ENCODE measurements at places on chromosomes 6 and 20. TPM values are rescaled to one million over a fixed set of nuclear protein-coding genes. Genes with fewer than 3 reads are reported as not detected.
A peak's percentile ranks its signal among the peaks of the same experiment; 100 is the strongest.

- H3K27ac ChIP-seq = no peak overlapping the region
- H3K4me1 ChIP-seq = peaks cover 26% of the 10 kb centered on the region
- no peaks in the 10 kb centered on the region for H3K36me3 ChIP-seq
- peak; percentile 16 for DNase-seq
- H3K27me3 ChIP-seq = no peaks in the 10 kb centered on the region
These were observed 174.0 kb downstream of the GJA10 start for GRCh38 chr6:90068264-90068663.

DNA sequence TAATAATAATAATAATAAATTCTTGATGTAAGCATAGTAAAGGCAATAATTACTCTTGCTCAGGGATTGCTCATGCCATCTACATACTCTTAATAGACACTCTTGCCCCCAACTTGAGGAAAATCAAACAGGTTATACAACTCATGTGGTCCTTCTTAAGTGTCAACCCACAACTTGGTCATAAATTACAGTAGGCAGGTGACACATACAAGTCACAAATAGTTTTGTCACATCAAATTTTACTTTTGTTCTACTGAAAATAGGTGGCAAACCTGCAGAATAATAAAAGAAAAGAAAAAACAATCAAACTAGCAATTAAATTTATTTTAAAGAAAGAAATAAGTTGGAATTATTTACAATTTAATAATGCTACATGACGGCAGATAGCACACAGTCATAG is 1.6 kb downstream of the ME1 start:
- peak overlapping the region; percentile 82 for H3K27ac ChIP-seq
- no peaks in the 10 kb centered on the region for H3K27me3 ChIP-seq
- DNase-seq = no peak

DNA sequence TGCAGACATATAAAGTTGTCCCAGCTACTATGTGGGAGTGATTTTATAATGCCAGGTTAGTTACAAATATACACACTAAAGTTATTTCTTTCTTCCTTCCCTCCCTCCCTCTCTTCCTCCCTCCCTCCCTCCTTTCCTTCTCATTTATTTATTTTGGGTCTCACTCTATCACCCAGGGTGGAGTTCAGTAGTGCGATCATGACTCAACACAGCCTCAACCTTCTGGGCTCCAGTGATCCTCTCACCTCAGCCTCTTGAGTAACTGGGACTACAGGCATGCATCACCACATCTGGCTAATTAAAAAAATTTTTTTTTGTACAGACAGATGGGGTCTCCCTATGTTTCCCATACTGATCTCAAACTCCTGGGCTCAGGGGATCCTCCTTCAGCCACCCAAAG is 59.2 kb downstream of the PHF20 start:
- no peak for DNase-seq
- no peaks in the 10 kb centered on the region for H3K36me3 ChIP-seq
- no peak overlapping the region for H3K4me3 ChIP-seq

The CST4 gene
- not detected for total RNA-seq

The MOXD1 gene
- 0.32 TPM for total RNA-seq

- no peak for DNase-seq
- no peaks in the 10 kb centered on the region for H3K27me3 ChIP-seq
- H3K4me1 ChIP-seq = peaks cover 9% of the 10 kb centered on the region
- no peak overlapping the region for H3K4me3 ChIP-seq
- H3K36me3 ChIP-seq = no peaks in the 10 kb centered on the region
These were observed 387.8 kb downstream of the ZFAND3 start for GRCh38 chr6:38207375-38207774.

GRCh38 chr20:32240205-32240604 is 32.5 kb downstream of the POFUT1 start:
- H3K36me3 ChIP-seq = peaks cover 22% of the 10 kb centered on the region
- no peaks in the 10 kb centered on the region for H3K4me1 ChIP-seq
- DNase-seq = no peak
- H3K27ac ChIP-seq = no peak overlapping the region

GRCh38 chr6:130944486-130944885 is 117.3 kb downstream of the SMLR1 start:
- H3K27ac ChIP-seq = no peak overlapping the region
- H3K36me3 ChIP-seq = no peaks in the 10 kb centered on the region
- no peaks in the 10 kb centered on the region for H3K27me3 ChIP-seq
- no peaks in the 10 kb centered on the region for H3K4me1 ChIP-seq
- DNase-seq = no peak

GRCh38 chr20:41540459-41540858 is 77.7 kb downstream of the CHD6 start:
- H3K4me3 ChIP-seq = no peak overlapping the region
- no peaks in the 10 kb centered on the region for H3K36me3 ChIP-seq
- H3K27me3 ChIP-seq = no peaks in the 10 kb centered on the region
- H3K27ac ChIP-seq = no peak overlapping the region

DNA sequence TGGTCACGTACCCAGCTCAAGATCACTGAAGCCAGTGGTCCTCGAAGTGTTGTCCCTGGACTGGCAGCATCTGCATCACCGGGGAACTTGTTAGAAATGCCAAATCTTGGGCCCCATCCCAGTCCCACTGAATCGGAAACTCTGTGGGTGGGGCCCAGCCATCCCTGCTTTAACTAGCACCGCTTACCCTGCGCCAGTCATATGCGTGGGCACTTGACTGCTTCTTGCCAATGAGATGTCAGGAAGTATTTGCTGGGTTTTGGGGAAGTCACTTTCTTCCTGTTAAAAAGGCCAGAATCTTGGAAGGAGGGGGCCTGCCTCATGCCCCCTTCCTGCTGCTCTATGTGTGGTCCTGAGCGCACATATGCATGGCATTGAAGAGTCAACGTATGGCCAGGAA is 11.7 kb upstream of the SULF2 start:
- H3K27me3 ChIP-seq = no peaks in the 10 kb centered on the region
- DNase-seq = no peak
- H3K4me1 ChIP-seq = no peaks in the 10 kb centered on the region

The CLVS2 gene
- total RNA-seq = 2.5 TPM

The SLC22A1 gene
- 3.3 TPM for total RNA-seq

DNA sequence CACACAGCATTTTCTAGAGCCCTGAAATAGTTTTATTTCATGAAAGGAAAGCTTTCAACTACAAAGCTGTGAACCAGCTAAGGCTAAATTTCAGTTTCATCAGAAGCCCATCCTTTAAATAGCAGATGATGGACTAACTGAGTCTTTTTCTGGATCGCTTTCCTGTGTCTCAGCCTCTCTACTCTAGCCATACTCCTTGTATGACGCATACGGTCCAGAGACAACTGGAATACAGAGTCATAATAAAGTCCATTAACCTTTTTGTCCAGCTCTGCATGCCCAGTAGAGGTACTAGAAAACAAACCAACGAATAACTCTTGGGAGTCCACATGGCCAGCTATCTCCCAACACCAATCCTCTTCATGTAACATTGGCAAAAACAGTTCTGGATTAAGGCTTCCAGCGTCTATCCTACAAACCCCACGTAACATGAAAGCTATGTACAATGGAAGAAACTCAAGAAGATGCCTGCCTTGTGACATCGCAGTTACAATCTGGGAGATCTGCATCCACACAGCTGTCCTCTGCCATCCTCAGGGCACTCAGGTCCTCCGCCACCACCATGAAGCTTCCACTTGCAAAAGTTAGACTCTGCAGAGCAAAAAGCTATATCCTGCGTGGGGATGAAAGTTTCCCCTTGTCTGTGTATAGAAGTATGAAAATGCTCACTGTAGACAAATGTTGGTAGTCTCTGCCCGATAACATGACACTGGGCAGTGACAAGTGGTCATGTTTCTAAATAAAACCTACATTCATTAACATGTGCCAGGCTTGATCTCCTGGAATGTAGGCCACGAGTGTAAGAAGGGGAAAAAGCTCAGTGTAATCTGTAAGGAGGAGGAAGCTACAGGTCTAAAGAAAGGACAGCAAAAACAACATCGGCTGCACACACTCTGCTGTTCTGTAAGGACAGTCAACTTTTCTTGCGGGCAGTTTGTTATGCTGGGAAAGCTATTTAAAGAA is 360.4 kb downstream of the ESR1 start:
- no peaks in the 10 kb centered on the region for H3K27me3 ChIP-seq
- H3K4me1 ChIP-seq = peaks cover 51% of the 10 kb centered on the region
- H3K4me3 ChIP-seq = peak overlapping the region; percentile 57
- peaks cover 2% of the 10 kb centered on the region for H3K36me3 ChIP-seq
- peak overlapping the region; percentile 98 for H3K27ac ChIP-seq

GRCh38 chr6:135358985-135359384 is 138.6 kb downstream of the AHI1 start:
- H3K27me3 ChIP-seq = no peaks in the 10 kb centered on the region
- no peak overlapping the region for H3K4me3 ChIP-seq
- no peaks in the 10 kb centered on the region for H3K4me1 ChIP-seq
- no peak overlapping the region for H3K27ac ChIP-seq

DNA sequence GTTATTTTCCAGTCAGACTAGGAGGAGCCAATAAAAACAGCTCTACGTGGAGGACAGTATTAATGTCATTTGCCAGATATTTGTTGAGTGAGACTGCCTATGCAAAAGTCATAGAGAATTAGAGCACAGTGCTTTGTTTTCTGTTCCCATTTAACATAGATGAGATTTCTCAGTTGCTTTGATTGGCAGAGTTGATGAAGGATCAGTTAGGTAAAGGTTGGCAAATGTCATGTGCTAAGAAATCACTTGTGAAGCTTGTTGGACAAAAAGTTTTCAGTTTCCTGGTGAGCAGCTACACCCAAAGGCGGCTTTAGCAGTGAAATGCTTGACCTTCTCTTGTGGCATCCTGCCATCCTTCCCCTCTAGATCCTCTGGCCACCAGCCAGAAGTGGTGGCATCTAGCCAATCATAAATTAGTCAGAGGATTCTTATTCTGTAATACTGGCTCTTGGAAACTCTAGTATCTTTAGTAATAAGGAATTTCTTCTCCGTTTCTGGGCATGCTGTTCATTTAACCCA is 37.0 kb downstream of the BCKDHB start:
- DNase-seq = no peak
- H3K4me3 ChIP-seq = no peak overlapping the region
- no peak overlapping the region for H3K27ac ChIP-seq
- peaks cover 12% of the 10 kb centered on the region for H3K4me1 ChIP-seq
- no peaks in the 10 kb centered on the region for H3K36me3 ChIP-seq
- H3K27me3 ChIP-seq = no peaks in the 10 kb centered on the region

DNA sequence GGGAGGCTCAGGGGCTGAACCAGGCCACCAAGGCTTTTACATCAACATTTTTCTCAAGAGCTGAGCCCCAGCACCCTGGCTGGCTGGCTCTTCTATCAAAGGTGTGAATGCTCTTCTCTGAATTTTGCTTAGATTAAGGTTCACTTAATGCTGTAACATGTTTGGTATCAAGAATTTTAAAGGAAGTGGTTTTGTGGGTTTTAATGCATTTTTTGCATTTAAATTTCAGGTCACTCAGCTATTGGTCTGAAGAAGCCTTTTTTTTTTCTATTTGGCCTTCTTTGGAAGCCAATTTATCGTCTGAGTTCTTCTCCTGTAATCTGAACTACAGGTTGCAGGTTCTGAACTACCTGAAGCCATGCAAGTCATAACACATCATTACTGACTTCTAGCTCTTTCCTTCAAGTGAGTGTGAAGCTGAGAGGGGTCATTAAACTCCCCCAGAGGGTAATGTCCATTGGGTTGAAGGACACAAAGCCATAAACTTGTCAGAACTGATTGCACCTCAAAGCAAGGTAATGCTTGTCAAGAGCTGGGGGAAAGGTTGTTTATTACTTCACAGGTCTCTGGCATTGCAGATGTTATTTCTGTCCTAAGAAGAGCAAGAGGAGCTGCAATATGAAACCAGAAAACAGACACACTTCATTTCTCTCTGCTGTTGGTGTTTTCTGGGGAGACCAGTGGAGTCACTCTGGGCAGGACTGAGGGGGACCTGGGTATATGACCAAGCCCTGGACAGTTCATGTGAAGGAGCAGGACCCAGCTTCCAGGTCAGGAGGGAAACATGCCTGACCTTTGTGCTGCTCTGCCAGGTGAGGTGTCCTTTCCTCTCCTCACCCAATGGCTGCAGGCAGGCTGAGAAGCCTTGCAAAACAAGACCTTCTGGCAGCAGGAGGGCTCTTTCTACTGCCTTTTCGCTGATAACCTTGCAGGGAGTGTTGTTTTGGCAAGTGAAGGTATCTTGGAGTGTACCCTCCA is 26.1 kb upstream of the NEDD9 start:
- no peak overlapping the region for H3K27ac ChIP-seq
- H3K4me1 ChIP-seq = peaks cover 9% of the 10 kb centered on the region
- H3K36me3 ChIP-seq = no peaks in the 10 kb centered on the region

The PRDM13 gene
- total RNA-seq = not detected

The SPTLC3 gene
- 1.2 TPM for total RNA-seq

DNA sequence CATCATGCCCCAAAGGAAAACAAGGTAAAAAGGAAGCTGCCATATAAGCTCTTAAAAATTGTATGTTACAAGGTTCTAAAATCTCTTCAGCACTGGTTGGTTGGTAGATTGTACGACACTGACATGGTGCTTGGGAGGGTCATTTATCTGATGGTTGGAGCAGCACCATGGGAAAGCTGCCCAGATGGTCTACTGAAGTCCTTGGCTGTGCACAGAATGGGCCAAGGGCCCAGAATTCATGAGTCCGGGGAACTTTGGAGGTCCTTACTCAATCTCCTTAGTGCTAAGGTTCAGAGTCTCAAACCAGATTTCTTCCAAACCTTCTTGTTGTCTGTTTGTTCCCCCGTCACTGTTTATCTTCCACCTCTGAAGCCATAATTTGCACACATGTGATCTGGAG is 314.4 kb downstream of the ESR1 start:
- peak; percentile 62 for DNase-seq
- peaks cover 3% of the 10 kb centered on the region for H3K36me3 ChIP-seq
- H3K27me3 ChIP-seq = no peaks in the 10 kb centered on the region

DNA sequence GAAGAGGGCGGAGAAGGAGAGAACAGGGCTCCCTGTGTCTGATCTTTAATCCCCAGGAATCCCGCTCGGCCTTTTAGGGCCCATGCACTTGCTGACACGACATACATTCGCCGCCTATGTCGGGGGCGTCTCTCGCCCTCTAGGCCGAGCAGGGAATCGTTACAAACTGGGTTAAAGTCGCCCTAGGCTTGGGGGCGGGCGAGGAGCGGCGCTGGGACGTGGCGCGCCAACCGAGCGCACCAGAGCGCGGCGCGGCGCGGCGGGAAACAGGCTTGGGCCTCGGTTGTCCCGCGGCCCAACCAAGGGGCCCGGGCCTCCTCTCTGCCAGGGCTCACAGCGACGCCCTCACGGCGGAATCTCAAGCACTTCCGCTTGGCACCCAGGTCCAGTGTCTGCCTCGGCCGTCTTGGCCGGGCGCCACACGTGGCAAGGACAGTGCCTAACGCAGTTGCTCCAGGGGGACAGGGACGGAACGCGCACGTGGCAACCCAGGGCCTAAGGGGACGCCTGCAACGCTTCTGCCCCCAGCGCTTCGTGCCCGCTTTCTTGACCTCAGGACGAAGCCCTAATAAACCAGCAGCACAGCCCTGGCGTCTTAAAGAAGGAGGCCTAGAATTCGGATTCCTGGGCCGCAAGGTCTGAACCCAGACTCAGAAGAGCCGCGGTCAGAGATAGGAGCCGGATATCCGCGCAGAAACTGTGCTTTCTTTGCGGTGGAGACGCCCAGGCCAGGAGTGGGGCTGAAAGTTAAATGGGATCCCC is 71.5 kb downstream of the NCR2 start:
- peaks cover 9% of the 10 kb centered on the region for H3K27me3 ChIP-seq
- no peaks in the 10 kb centered on the region for H3K4me1 ChIP-seq
- H3K36me3 ChIP-seq = no peaks in the 10 kb centered on the region

The KIAA0408 gene
- total RNA-seq = 18.8 TPM

Measured in psoas muscle (tissue), 8 donors.